Dermis lymphatic vessel endothelial cell (primary cell): ENCODE measurements at places on chromosomes 5 and 9. TPM values are rescaled to one million over a fixed set of nuclear protein-coding genes. Genes with fewer than 3 reads are reported as not detected.

PLPP7 gene
- 2.1 and 2.6 TPM in 2 replicates for total RNA-seq

TAF1L gene
- total RNA-seq: under 0.01 TPM in 2 replicates

FRRS1L gene
- total RNA-seq: under 0.01 TPM in 2 replicates

CAMK4 gene
- 0.33 and 0.69 TPM in 2 replicates for total RNA-seq
